ENCODE measurements at places on chromosomes 2 and 18.

- no peak for DNase-seq
These were observed 52.7 kb upstream of the MAPK4 start for GRCh38 chr18:50507120-50507590.

DNA sequence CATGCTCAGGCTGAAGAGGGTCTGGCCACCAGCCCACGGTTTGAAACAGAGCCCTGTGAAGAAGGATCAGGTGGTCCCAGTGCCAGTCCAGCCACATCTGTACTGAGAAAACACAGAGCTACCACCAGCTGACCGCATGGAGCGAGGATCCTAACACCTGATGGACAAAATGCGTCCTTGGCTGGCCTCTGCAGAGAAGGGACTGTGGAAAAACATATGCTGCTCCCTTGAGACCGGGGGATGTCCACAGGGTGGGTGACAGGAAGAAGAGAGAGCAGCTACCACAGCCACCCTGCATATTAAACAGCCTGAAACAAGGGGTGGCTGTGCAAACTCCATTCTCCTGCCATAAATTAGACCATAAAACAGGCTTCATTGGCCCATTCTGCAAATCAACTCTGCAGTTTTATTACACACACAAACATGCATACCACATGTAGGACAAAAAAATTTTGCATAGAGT, 137.2 kb downstream of the BCL2 start:
- no peak for DNase-seq

- no peak for DNase-seq
These were observed 35.4 kb downstream of the FBXO11 start for GRCh38 chr2:47870641-47871540.

- DNase-seq, result no peak
These were observed 78.4 kb upstream of the ATG16L1 start for GRCh38 chr2:233173115-233173514.

DNA sequence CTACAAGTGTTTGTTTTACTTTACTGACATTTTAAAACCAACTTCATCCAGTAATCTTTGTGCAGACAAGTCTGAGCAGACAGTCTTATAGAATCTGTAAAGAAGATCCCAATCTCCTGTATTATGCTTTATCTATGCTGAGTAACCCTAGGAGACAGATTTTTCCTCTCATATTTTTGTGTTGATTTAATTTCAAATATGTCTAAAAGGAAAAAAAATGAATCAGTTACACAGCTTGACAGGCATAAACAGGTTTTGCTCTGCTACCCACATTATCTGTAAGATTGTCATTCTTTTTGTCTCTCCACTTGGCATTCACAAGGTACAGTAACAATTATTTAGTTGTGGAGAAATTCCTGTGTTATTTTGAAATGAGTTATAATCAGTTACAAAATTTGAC, 415.0 kb downstream of the NYAP2 start:
- no peak for DNase-seq

- no peak for DNase-seq
These were observed 87.5 kb downstream of the TCF4 start for GRCh38 chr18:55500316-55501086.

- DNase-seq, result no peak
These were observed 2.0 kb upstream of the TBC1D8 start for GRCh38 chr2:101153077-101153707.

DNA sequence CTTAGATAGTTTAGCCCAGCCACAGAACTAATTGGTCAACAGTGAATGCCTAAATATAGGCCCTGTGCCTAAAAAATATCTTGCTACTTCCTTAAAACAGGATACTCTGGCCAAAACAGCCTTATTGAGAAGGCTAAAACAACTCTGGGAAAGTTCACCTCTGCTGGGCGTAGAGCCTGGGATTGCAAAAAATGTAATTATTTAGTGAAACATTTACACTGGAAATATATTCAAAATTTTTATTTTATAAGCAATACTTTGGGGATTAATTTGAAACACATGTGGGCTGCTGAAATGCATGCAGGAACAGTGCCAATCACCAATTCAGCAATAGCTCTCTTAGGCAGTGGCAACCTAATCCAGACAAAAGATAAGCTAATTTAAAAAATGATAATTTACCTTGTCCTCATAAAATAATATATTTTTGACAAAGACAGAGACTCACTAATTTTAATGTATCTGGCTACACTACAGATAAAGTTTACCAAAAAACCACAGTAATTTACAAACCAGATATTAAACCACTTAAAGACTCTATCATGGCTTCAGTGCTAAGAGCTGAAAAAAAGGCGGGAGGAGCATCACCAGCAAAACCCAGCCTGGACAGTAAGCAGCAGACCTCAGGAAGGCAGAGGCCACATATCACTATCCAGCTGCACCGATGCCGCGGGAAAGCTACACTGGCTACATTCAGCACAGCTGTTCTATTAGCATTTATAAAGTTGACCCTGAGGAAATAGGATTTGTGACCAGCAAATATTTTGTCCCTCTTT, 18.5 kb downstream of the TRAK2 start:
- DNase-seq, result no peak

DNA sequence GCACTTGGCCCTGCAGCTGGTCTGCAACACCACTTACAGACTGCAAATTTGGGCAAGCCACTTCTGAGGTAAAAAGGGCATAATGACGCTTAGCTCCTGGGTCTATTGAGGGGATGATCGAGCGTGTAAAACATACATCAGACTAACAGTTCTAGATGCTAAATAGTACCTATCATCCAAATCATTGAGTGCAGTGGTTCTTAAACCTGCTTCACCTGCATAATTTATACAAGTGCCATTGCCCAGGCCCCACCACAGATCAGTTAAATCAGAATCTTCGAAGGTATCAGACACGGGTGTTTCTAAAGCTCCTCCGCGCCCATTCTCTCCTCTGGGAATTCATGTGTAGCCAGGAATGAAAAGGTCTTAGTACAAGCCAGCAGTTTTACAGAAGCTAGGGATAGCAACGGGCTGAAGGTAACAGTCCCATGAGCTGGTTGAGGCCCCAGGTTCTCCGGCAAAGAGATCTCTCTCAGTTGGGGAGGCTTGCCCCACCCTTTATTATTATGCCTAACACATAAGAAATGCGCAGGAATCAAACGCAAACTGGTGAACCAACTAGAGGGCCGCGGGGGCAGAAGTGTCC, 737 bp upstream of the RNF181 start:
- no peak for DNase-seq

DNA sequence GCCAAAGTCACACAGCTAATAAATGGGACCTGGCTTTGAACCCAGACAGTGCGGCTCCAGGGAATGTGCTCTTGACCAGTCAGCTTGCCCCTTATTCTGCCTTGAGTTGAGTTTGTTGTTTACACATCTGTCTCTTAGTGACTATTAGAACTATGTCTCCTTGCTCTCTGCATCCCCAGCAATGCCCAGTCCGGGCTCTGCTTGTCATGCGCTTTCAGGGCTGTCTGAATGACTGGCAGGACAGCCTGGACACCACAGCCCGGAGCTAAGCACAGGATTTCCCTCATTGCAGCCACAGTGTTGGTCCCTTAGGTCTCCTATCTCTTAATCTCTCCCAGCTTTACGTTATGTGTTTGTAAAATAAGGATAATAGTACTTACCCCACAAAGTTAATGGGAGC, 246.4 kb upstream of the RAB12 start:
- DNase-seq, result no peak

DNA sequence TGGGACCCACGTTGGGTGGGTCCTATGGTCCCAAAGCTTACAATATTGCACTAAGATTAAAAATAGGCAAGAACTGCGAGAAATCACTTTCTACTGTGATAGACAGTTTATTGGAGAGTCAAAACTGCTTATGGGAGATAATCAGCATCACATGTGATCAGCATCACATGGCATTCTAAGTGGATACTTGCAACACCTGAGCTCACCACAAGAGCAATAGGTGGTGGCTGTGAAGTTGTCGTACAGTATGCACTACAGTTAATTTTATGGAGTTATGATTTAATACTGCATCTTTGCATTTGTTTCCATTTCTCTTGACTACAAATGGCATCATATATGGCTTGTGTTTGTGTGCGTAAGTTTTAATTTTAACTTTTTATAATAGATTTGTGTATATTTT, 11.6 kb downstream of the PNO1 start:
- no peak for DNase-seq

DNA sequence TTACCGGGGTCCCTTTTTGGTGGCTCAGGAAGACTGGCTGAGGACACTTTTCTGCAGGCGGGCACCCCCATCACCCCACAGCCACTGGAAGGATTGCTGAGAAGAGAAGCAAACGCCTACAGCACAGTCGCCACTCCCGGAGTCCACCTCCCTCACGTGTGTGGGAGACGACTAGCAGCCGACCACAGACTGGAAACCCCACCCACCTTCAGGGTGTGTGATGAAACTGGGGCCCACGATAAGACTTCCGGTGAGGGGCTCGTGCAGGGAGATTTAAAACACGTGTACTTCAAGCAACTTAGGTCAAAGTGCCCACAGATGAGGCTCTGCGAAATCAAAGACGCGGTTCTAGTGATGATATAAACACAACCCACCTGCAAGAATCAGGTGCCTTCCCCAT, 26.3 kb downstream of the MBP start:
- no peak for DNase-seq

DNA sequence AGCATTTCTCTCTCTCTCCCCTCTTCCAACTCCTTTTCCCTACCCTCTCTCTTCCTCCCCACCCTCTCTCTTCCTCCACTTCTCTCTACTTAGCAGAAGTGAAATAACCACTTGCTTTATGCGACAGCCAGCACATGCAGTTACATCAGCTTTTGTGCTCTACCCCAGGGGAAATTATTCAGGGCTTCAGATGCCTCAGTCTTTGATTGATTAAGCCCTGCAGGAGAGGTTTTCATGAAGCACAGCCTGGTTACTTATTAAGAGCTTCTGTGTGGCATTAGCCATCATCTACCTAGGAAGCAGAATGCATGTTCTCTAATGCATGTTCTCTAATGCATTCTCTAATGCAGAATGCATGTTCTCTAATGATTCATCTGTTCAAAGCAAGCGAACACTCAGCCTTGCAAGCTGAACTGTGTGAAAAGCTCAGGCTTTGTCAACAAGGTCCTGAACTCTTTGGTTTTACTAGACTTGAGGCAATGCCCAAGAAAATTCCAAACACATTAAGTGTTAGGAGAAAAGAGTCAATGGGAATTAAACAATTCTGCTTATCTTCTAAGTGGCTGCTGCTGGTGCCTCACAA, 56.1 kb downstream of the LHCGR start:
- no peak for DNase-seq

DNA sequence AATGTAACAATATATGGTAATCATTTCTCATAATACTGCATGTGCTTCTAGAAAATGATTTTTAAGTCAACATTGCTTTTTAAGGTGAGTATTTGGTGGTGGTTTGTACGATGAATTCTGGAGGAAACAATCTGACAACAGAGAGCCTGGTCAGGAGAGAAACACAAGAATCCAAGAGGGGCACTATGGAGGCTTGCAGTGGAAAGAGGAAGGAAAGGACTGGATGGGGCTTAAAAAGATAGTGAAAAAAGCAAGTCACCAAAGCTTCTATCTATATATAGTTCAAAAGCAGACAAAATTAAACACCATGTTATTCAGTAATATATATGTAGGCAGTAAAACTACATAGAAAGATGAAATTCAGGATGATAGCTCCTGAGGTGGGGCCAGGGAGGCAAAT, 109.4 kb upstream of the SERTAD2 start:
- no peak for DNase-seq

- DNase-seq, result no peak
These were observed 91.0 kb downstream of the TGIF1 start for GRCh38 chr18:3540805-3541548.

DNA sequence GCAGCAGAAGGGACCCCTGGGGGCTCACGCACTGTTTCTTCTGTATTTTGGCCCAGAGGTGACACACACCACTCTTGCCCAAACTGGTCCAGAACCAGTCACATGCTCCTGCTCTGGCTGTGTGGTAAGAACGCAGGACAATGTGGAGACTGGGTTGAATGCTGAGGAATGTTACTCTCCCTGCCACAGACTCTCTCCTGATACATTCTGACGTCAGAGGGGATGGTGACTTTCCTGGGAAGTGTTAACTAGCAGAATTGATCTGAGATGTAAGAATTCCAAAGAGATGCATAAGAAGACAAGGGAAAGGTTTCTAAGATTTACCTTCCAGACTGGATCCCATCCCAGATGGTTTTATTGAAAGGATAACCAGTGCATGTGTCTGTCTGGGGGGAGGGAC, 100.8 kb downstream of the ASB1 start:
- no peak for DNase-seq

GRCh38 chr18:54134053-54134452, 90.4 kb downstream of the MBD2 start:
- DNase-seq, result no peak

GRCh38 chr2:156562124-156562523, 125.9 kb downstream of the GPD2 start:
- DNase-seq, result no peak

DNA sequence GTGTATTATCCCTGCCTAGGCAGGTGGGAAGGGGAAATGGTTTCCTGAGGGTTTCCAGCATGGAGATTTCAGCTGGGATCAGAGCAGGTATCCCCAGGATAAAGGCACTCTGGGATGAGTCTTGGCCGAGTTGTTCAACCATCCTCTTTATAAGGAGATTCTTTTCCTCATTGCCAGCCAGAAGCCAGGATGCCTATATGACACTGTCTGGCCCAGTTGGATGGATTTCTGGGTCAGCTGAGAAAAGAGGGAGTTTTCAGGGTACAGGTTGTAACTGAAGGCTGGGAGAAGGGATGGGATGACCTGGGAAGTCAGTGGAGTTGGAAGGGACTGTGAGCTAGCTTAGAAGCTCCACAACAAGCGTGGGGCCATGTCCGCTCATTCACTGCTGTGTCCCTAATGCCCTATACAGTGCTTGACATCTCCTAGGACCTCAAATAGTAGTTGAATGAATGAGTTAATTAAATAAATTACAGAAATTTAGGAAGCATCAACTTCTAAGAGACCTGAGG, 8.3 kb downstream of the RHOB start:
- DNase-seq, result no peak

DNA sequence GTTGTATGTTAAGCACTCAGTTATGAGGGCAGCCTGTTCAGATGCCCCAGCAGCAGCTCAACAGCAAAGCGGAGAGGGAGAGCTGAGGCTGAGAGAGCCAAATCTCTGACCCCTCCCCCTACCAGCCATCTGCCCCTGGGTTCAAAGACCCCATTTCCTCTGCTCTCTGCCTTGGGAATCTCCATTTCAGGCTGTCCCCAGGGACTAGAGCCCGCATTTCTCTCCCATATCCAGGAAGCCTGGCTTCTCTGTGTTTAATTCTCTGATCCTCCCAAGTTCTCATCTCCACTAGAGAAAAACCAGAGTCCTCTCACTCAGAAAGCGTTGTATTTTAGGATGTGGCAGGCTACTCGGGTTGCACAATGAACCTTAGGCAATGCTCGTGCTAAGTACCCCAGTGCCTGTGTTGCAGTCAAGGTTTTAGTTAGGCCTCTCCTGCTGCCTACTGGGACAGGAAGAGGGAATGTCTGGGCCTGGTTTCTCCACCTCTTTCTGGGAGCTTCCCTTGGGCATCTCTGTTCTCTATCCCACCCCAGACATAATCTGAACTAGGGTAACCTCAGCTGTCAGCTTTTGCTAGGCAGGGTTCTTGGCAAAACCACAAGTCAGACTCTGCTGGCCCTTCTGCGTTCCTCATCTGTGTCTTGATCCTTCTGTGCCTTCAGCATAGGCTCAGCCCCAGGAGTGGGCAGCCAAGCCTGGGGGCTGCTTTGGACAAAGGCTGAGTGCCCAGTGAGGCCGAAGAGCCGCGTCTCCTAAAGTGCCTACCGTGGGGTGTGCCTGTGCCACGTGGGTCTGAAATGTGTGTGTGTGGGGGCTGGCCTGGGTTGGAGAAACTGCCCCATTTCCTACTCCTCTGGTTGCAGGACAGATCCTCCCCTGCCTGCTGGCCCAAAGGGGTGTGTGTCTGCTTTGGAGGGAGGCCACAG, 96.8 kb downstream of the STPG4 start:
- DNase-seq, result no peak
